ENCODE measurements at places on chromosomes 3 and 15. TPM values are rescaled to one million over a fixed set of nuclear protein-coding genes. Genes with fewer than 3 reads are reported as not detected.

- no peak for DNase-seq
Observed at GRCh38 chr3:57903124-57903890, 104.9 kb upstream of the FLNB start.

DNA sequence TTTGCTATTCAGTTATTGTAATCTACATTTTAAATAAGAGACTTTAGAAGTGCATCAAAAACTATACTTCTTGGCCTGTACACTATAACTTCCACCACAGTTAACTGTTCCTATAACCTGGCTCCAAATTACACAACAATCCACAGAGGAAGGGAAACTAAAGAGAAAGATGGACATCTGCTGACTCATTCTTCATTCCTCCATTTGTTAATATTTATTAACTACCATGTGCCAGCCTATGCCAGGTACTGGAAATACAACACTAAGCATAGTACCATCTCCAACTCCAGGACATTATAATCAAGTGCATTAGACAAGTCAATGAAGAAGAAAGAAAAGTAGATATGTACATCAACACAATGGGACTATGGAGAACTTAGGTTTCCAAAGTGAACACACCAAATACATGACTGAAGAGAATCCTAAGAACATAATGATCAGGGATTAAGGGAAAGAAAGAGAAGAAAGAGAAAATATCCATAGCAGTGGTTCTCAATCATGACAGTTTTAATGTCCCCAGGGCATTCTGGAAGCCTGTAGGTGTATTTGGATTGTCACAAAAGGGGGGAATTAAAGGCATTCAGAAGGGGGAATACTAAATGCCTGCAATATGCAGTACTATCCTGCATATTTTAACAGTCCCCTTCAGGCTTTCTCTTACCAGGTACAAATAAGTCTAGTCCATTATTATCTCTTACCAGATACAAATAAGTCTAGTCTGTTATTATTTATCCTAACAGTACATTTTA, 8.9 kb downstream of the ICE2 start:
- no peak for DNase-seq

DNA sequence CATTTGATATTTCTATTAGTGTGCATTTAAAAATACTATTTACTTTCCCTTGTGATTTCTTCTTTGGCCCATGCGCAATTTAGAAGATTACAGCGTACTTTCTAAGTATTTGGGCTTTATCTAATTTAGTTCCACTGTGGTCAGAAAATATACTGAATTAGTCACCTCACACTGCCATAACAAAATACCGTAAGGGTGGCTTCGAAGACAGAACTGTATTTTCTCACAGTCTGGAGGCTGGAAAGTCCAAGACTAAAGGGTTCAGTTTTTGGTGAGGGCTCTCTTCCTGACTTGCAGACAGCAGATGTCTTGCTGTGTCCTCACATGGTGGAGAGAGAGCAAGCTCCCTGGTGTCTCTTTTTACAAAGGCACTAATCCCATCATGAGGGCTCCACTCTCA, 286.2 kb downstream of the ADAMTSL3 start:
- DNase-seq: no peak

DNA sequence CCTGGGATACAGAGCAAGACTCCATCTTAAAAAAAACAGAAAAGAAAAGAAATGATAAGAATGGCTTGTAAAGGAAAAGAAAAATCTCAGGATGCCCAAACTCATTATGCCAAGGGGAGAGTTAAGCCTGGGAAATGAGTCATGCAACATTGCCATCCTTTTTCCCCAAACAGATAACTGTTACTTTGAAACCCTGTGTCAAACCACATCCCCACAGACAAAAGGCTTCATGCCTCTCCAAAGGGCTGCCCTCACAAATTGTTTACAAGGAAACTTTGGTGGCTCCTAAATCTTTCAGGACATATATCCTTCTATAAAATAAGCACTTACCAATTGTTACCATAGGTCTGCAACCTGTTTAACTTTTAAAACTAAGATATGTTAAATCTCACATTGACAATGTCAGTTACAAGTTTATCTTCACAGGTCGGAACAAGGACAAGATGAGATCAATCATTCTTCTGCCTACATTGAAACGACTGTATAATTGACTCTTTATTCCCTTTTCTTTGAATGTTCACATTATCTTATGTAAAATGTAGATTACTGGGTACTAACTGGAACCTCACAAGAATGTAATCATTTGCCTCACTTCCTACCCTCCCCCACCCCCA, 18.6 kb upstream of the SENP7 start:
- DNase-seq: no peak

- DNase-seq: peak; percentile 91
Observed at GRCh38 chr15:52050416-52050815, 31.4 kb downstream of the MAPK6 start.

The SH3GL3 gene
- total RNA-seq: not detected

The MASP1 gene
- total RNA-seq: not detected

The MNS1 gene
- total RNA-seq: 2.8 TPM

The GRAMD1C gene
- 4.1 TPM for total RNA-seq

The ATP10A gene
- total RNA-seq: 7.1 TPM

The GPR176 gene
- 5.3 TPM for total RNA-seq

The CCR8 gene
- not detected for total RNA-seq

The PRSS50 gene
- not detected for total RNA-seq
